ENCODE measurements at places on chromosomes 13 and 19.

GRCh38 chr19:47725759-47726401 lies 12.7 kb downstream of the EHD2 start:
- no peak for DNase-seq

GRCh38 chr13:111952814-111953213 lies 114.1 kb upstream of the SOX1 start:
- no peak for DNase-seq

GRCh38 chr19:43152214-43152613 lies 34.1 kb downstream of the PSG5 start:
- no peak for DNase-seq

- no peak for DNase-seq
These were observed 50.9 kb downstream of the EPS15L1 start for GRCh38 chr19:16420781-16421386.

GRCh38 chr13:28545583-28546333 lies 50.8 kb upstream of the FLT1 start:
- no peak for DNase-seq

GRCh38 chr19:12574036-12574435 lies 22.8 kb upstream of the ZNF564 start:
- no peak for DNase-seq

- no peak for DNase-seq
These were observed 930.5 kb upstream of the MIR17HG start for GRCh38 chr13:90416938-90417337.

- DNase-seq, result no peak
These were observed 273.8 kb downstream of the SLITRK6 start for GRCh38 chr13:85525411-85525810.

DNA sequence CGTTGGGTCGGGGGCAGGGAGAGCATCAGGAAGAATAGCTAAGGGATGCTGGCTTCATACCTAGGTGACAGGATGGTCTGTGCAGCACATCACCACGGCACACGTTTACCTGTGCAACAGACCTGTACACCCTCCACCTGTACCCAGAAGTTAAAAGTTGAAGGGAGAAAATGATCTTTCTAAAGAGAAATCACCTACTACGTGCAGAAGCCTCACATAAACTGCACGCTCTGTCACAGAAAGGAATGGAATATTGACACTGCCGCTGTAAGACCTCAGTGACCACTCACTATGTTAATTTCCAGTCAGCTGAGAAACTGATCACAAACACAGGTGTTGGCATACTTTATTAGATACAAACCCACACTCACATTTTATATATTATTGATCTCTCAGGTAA lies 26.8 kb downstream of the LAMP1 start:
- DNase-seq, result no peak

DNA sequence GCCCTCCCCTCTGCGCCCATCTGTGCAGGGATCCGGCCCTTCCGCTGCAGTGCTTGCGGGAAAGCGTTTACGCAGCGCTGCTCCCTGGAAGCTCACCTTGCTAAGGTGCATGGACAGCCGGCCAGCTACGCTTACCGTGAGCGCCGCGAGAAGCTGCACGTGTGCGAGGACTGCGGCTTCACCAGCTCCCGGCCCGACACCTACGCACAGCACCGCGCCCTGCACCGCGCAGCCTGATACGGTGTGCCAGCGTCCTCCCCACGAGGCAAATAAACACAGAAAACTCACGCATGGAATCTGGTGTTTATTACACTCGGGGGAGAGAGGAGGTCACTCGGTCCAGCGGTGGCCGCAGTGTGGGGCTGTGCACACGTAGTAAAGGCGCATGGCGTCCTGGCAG lies 1.2 kb downstream of the POLR2I start:
- no peak for DNase-seq
